ENCODE measurements at places on chromosomes 6 and 20.
A peak's percentile ranks its signal among the peaks of the same experiment; 100 is the strongest.

GRCh38 chr20:438571-439469, 23.5 kb downstream of the TBC1D20 start:
- no peak for DNase-seq

- peak; percentile 90 for DNase-seq
Observed at GRCh38 chr6:41846666-41847237, 48.4 kb downstream of the USP49 start.

- no peak for DNase-seq
Observed at GRCh38 chr6:164690241-164690640, 619.2 kb downstream of the C6orf118 start.

- DNase-seq = no peak
Observed at GRCh38 chr6:89073014-89073620, 7.4 kb upstream of the PNRC1 start.

All from kidney tubule cell (primary cell).